ENCODE measurements at places on chromosomes 6 and 20.

DNA sequence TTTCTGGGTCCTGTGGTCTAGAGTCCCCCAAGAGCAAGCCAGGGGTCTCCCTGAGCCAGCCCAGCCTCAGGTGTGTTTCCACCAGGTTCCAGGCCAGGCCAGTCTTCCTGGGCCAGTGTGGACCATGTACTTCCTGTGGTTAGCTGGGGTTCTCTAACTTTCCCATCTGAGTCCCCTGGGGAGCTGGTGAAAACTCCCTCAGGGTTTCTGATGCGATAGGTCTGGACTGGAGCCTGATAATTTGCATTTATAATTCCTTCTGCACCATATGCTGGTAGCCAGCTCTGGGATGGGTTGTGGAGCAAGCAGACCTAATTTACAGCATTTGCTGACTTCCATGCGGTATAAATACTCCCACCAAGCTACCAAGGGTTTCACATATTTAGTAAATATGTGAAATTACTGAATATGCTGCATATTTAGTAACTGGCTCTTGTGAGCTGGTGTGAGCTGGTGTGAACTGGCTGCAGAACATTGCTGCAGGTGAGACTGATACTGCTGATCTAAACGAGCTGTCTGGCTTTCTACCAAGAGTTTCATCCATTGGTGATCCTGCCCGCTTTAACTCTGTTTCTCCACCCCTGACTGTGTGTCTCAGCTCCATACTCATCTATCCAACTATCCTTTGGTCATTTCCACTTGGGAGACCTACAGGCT, 62.6 kb downstream of the RIN2 start:
- no peak for DNase-seq

DNA sequence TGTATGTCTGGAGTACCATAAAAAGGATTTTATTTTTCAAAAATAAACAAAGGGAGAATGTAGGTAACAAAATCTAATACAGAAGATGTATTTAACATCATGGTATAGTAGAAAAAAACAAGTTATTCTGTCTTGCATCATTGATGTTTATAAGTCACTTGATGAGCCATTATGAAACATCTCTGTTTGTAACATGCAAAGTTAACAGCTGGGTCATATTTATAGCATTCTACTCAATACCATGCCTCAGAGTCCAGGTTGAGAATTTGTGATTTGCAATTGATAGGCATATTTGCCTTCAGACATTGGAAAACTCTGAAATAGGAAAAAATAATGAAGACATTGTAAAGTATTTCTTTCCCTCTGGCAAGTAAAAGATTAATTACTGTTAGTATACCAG, 52.3 kb upstream of the IL20RA start:
- DNase-seq: no peak

DNA sequence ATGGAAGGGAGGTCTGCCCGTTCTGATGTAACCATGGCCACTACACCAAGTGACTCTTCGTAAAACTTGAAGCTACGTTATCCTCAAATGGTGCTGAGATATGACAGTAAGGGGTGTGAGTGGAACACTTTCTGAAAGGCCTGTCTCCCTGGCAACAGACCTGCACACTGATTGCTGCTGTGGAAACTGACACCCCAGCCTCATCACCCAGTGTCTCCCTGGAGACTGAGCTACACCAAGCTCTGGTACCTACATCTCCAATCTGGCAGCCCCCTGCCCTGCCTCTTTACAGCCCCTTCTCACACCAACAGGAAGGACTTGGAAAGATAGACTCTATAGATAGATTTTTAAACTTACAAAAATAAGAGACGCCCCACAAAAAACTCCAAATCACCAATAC, 13.2 kb downstream of the PI16 start:
- no peak for DNase-seq

DNA sequence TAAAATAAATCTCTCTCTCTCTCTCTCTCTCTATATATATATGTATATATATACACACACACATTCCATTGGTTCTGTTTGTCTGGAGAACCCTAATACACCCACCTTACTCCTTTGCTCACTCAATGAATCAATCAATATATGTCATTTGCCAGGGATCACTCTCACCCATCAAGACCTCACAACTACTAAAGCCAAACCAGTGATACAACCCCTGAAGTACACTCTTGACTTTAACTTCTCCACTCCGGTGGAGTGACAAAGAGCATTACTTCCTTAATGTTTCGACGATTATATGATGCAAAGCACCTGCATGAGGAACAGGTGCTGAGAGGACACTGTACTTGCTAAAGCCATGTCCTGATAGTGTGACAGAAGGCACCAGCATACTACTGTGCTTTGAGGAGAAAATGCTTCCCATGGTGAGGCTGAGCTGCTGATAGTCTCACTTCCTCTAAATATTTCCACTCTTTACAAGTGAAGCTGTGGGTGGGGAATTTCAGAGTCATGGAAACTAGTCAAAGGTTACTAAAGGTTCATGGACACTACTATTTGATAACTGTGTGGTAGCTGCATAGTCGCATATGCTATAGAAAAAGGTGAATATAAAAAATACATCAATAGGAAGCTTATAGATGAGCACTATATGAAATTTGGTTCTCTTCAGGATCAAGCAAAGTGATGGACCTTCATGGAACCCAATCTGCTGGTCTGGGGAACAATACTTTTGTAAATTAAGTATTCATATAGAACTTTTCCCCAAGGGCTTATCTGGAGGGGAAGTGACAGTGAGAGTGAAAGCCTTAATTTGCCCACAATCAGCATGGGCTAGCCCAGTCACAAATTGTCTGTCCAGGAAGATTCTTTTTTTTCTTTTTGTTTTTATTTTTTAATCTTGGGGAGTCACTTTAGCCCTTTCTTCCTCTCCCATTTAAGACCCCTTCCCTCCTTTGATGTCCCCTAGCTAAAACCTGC, 141.9 kb upstream of the NEDD9 start:
- no peak for DNase-seq

DNA sequence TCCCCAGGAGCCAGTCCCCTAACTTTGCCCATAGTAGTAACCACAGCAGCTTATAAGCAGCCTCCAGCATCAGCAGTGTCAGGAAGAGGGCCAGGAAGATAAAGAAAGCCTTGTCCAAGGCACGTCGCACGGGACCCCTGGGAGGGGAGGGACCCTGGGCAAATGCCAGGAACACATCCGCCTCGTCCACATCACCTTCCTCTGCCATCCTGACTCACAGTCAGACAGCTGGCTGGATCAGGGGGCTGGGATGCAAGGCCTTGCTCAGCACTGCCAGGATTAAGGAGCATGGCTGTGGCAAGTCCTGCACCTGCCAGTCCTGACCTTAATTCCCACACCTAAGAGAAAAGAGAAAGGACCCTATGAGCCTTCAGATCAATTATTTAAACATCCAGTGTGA, 11.5 kb upstream of the ZBTB22 start:
- DNase-seq: no peak

DNA sequence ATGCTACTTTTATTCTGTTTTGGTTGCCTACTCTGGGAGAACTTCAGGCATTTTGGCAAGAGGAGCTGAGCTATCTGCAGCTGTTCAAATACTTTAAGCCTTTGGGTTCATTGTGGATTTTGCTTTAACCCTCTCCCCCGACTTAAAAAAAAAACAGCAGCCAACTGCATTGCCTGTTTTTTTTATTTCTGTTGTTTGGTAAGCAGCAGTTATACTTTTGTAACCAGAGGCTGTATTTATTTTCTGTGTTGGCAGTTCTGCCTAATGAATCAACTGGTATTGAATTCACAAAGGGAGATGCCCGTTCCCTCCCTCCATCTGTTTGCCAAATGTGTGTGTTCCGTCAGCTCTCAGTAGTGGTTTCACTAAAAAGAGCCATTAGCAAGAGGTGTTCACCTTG, 484.0 kb downstream of the UTRN start:
- DNase-seq: peak; percentile 8

GRCh38 chr6:44915111-44915510, 413.0 kb upstream of the RUNX2 start:
- no peak for DNase-seq

- DNase-seq: no peak
These were observed 28.6 kb downstream of the EDN1 start for GRCh38 chr6:12318749-12319148.

DNA sequence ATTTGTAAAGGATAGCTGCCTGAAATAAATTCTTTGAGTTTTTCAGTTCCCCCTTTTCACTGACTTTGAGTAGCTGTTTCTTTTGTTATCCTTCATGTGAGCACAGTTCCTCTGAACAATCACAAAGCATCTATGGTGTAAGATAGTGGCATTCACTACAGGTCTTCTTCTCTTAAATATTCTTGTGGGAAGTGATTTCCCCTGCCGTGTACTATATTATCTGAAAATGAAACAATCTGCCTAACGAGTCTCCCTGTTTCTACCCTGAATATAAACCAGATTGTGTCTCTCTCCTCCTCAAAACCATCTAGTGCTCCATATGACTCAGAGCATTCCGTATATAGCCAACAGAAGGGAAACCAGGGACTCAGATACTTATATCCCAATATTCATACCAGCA, 380.1 kb upstream of the SOX4 start:
- DNase-seq: no peak

GRCh38 chr6:89387516-89388201, 24.4 kb downstream of the RRAGD start:
- no peak for DNase-seq

GRCh38 chr6:113184291-113184690, 672.9 kb upstream of the MARCKS start:
- DNase-seq: peak; percentile 92

- no peak for DNase-seq
These were observed 66.3 kb downstream of the NT5E start for GRCh38 chr6:85516168-85516567.

DNA sequence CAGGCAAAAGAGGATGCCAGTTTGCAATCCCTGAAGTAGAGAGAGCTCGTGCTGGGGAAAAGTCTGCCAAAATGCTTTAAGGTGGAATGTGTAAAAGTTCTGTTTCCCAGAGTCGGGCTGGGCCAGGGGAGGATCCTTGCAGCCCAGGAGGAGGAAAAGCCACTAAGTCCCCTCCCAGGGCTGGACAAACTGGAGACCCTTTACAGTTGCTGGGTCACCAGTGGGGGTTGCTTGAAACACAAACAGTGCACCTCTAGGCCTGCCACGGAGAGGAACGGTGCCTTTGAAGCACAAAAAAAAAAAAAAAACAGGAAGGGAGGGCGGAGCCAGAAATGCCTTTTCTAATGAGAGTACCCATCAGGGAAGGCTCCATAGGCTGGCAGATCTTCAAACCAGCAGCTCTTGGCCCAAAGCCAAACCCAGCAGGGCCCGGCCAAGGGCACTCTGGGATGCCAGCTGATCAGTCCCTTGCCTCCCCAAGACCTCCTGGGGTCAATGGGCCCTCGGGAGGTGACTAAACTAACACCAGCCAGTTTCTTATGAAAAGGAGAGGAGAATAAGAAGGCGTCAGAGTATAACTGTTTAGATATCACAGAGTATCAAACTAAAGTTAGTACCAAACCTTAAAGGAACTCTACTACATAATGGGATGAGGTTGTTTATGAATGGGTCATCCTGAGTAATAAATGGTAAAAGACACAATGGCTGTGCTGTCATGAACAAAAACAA, 23.7 kb downstream of the HLA-A start:
- no peak for DNase-seq

DNA sequence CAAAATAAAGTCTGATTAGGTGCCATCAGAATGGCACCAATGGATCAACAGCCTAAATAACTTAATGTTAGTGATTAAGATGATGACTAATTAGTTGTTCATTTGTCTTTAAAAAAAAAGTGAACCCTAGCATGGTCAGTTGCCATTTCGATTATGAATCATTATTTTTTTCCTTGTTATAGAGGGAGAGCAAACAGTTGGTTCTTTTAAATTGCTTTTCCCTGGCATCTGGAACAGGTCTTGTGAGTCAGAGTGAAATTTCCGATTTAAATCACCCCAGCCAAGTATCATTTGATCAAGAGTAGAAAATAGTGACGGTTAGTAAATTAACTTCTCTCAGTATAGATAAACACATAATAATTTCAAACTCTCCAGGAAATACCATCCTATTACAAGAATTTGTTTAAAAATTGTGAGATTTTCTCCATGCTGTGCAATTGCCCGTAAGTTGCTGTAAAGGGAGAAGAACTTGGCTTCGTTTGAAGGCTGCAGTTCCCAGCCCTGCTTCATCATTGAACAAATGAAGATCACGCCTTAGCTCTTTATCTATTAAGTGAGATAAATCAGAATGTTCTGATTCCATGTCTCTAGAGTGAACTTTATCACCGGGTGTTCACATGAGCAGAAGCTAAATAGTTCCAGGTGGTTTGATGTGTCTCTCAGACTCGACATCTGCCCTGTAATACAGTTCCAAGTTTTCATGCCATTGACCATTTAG, 741.3 kb downstream of the DOK5 start:
- DNase-seq: no peak

GRCh38 chr6:161882196-161882765, 608.4 kb upstream of the AGPAT4 start:
- DNase-seq: no peak

DNA sequence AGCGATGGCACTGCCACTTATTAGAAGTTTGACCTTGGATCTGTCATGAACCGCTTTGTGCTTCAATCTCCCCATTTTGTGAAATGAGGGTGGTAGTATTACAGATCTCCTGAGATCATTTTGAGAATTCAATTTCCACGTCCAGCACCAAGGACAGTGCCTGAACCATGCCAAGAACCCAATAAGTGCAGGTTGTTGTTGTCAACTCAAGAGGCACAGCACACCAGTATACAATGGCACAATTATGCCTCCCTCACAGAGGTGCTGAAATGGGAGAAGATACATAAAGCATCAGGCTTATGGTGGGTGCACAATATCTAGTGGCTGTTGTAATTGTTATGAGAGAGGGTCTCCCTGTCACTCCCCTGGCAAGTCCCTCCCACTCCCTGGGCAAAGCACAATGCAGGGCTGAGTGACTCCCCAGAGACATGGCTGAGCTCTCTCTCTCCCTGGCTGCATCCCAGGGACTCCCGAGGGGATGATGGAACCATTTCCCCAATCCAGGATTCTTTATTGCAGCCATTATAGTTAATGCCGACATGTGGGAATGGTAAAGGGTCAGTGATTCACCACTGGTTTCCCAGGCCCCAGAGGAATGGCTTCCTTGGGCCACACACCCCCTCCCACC, 78.7 kb downstream of the CDH22 start:
- DNase-seq: no peak

DNA sequence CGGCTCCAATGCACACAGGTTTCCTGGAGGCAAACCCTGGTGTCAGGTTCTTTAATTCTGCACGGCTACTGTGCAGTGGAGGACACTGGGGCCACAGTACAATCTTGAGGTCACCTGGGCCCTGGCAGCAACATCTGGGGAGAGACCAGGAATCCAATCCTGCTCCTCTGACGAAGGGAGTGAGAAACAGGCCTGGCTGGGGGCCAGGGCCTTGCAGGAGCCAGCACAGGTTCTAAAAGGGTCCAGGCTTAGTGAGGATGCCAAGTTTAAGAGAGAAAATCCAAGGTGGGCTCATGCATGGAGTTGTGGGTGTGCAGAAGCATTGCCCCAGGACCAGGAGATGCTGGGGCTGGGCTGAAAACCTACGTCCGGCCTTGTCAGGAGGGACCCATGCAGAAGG, 12.6 kb upstream of the THBS2 start:
- no peak for DNase-seq

DNA sequence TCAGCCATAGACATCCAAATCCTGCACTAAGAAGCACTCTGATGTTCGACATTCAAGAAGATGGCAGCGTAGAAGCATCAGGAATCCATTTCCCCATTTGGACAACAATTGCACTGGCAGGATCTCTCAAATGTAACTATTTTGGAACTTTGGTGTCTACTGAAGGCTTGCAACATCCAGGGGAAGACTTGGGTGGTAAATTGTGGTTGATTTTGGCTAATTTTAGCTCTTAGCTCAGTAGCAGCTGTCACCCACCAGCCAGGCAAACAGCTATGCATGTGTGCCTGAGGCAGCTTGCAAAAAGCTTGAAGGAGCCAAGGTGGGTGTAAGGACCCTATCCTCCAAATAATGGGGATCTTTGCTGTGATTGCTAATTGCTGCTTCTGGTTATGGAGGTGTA, 35.1 kb upstream of the PPP1R3G start:
- no peak for DNase-seq
